ENCODE measurements at places on chromosomes 4 and X. TPM values are rescaled to one million over a fixed set of nuclear protein-coding genes. Genes with fewer than 3 reads are reported as not detected.

GRCh38 chr4:10671366-10671765 is 13.2 kb downstream of the CLNK start:
- no peaks in the 10 kb centered on the region for H3K36me3 ChIP-seq
- H3K27ac ChIP-seq = no peak overlapping the region
- DNase-seq = no peak
- no peak overlapping the region for H3K4me3 ChIP-seq
- H3K27me3 ChIP-seq = no peaks in the 10 kb centered on the region

The RPL10 gene
- total RNA-seq = 5,444 TPM

- peaks cover 8% of the 10 kb centered on the region for H3K27me3 ChIP-seq
- no peaks in the 10 kb centered on the region for H3K36me3 ChIP-seq
- H3K27ac ChIP-seq = no peak within 1 kb of the TSS
Observed at GRCh38 chrX:132022967-132023895, at the start of gene STK26. Gene STK26 (plus strand): TSS chrX:132023302. CDS start chrX:132023618, 316 bp downstream.

DNA sequence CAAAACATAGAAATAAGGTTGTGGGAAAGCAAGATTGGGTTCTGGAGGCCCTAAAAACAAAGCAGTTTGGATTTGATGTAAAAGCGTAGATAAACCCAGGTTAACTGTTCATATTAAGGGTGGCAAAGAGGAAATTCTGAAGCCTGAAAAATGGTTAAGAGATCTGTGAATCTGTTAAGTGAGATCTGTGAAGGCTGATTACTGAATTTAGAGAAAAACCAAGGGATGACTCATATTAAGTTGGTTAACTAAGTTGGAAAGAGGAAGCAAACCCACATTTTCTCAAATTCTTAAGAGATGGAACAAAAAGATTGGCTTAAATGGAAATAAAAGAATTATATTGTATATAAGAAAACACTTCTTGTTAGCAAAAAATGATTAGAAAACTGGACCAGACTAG is 22.8 kb downstream of the GPAT3 start:
- no peaks in the 10 kb centered on the region for H3K36me3 ChIP-seq
- no peak for DNase-seq
- H3K27me3 ChIP-seq = no peaks in the 10 kb centered on the region
- H3K4me3 ChIP-seq = no peak overlapping the region

DNA sequence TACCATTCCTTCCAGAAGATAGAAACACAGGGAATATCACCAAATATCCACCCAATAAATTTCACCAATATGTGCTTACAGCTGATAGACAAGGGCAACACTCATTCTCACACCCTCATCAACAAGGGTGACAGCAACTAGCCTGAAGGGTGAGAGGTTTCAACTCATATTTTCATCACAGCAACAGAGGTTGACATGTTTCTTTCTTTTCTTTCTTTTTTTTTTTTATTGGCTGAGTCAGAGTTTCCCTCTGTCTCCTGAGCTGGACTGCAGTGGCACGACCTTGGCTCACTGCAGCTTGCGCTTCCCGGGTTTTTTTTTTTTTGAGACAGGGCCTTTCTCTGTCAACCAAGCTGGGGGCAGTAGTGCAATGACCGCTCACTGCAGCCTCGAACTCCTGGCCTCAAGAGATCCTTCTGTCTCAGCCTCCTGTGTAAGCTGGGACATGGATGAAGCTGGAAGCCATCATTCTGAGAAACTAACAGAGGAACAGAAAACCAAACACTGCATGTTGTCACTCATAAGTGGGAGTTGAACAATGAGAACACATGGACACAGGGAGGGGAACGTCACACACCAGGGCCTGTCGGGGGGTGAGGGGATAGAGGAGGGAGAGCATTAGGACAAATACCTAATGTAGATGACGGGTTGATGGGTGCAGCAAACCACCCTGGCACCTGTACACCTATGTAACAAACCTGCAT is 27.5 kb upstream of the ASMTL start:
- H3K4me3 ChIP-seq = no peak overlapping the region
- H3K27ac ChIP-seq = no peak overlapping the region
- no peaks in the 10 kb centered on the region for H3K36me3 ChIP-seq
- no peaks in the 10 kb centered on the region for H3K27me3 ChIP-seq
- H3K4me1 ChIP-seq = no peaks in the 10 kb centered on the region
- no peak for DNase-seq

DNA sequence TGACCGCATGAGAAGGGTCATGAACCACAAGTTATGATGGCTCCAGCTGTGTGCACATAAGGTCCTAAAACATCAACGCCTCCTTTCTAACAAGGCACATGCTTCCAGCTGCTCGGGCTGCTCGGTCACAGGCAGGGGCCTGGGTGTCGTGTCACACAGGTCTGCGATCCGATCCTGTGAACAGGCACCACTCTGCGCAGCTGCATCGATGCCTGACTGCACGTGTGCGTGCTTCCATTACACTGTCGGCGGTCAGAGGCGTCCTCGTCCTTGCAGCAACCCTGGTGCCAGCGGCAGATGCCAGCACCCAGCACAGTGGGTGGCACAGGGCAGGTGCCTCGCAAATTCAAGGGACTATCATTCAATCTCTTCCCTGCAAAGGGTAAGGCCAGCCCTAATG is 23.9 kb downstream of the ZFYVE28 start:
- H3K4me1 ChIP-seq = peaks cover 12% of the 10 kb centered on the region
- DNase-seq = no peak
- H3K27ac ChIP-seq = no peak overlapping the region
- H3K4me3 ChIP-seq = no peak overlapping the region
- no peaks in the 10 kb centered on the region for H3K27me3 ChIP-seq
- H3K36me3 ChIP-seq = no peaks in the 10 kb centered on the region

The GAB3 gene
- 1.1 TPM for total RNA-seq

DNA sequence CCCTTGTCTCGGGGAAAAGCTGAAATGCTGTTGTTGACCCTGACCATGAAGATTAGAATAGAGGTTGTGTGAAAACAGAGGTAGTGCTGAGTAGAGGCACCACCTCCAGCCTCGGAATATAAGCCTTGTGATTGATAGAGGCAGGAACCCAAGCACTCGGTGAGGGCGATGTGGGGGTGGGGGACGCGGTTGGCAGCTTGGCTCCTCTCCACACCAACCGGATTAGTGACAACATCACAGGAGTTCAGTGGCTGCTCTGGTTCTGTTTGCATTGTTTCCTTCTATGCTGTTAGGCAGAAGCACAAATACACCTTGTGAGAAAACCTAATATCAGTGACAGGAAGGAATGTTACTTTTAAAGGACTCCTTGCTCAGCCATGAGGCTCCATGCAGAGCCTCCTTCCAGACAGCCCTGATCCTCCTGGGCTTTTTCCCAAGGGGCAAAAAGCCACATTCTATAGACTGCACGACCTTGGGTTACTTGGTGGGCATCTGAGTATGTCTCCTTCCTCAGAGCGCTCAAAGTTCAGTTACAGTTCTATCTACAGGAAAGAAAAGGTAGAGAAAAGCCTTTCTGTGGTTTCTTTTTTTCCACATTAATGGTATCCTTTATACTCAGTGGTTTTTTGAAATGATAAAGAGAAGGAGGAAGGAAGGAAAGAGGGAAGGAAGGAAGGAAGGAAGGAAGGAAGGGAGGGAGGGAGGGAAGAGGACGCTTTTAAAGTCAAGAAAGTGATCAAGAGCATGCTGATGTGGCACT is 150.4 kb upstream of the NOCT start:
- H3K4me3 ChIP-seq = no peak overlapping the region
- no peaks in the 10 kb centered on the region for H3K36me3 ChIP-seq
- no peaks in the 10 kb centered on the region for H3K4me1 ChIP-seq
- no peak for DNase-seq
- no peak overlapping the region for H3K27ac ChIP-seq

DNA sequence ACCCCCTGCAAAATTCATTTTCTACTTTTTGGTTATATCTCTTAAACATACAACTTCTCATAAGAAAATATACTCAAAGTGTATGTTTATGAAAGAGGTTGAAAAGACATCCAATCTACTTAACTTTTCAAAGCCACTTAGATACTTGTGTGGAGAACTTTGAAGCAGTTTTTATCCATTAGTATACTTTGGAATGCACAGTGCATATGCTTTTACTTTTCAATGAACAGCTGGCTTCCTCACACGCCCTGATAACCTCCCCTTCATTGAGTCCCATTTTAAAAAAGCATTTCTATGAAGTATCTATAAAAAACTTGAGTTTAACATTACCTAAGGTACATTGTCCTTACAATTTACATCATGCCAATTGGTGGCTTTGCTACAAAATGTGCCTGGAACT is 73.8 kb downstream of the VEGFC start:
- no peaks in the 10 kb centered on the region for H3K36me3 ChIP-seq
- H3K27me3 ChIP-seq = no peaks in the 10 kb centered on the region
- H3K27ac ChIP-seq = no peak overlapping the region

DNA sequence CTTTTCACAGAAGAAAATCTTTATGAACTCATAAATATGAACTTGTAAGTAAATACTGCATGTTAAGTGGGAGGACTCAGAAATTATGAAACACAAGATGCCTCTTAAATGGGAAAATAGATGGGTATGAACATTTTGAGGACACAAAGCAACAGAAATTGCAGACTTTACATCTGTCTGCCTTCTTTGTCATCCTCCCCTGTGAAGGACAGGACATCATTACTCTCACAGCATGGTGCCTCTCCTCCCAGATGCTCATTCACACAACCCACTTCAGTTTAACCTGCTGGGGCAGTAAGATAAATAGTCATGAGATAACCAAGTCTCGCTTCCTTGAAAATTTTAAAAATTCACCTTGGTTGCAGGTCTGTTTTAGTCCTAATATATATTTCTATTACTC is 144.5 kb downstream of the APBB2 start:
- H3K27me3 ChIP-seq = no peaks in the 10 kb centered on the region
- no peak overlapping the region for H3K4me3 ChIP-seq
- H3K27ac ChIP-seq = no peak overlapping the region
- no peak for DNase-seq

- DNase-seq = no peak
- no peaks in the 10 kb centered on the region for H3K27me3 ChIP-seq
- no peak overlapping the region for H3K4me3 ChIP-seq
- H3K36me3 ChIP-seq = no peaks in the 10 kb centered on the region
- no peak overlapping the region for H3K27ac ChIP-seq
- H3K4me1 ChIP-seq = no peaks in the 10 kb centered on the region
Observed at GRCh38 chr4:20137176-20137575, 114.5 kb upstream of the SLIT2 start.

The PTPN13 gene
- 1.3 TPM for total RNA-seq

DNA sequence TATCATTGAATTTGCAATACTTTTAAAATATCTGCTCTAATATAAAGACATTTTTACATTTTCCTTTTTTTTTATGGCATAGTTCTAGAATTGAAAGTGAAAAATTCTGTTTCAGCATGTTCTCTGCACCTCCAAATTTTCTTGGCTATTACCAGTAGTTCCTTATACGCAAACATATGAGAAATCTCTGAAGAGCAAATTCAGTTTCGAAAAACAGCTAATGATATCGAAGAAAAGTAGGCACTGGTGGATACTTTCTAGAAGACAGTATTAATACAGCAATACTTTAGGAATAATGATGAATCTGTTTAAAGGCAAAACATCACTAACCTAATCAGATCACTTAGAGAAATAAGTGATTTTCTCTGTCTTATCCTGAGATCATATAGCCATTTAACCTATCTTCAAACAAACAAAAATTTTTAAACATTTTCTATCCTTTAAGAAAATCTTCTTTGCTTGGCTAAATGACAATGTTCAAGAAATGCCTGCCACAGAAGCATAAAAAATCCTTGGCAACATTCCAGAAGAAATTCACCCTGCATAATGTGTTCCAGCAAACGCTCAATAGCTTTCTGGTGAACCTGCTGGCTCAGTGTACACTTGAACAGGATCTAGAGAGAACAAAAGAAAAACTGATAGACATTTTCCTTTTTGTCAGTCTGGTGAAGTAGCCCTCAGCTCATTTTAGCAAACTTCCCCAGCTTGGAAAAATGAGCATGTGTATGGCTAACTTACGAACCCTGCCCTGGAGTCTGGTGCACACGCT is 51.2 kb upstream of the KLF3 start:
- no peaks in the 10 kb centered on the region for H3K27me3 ChIP-seq
- peaks cover 5% of the 10 kb centered on the region for H3K4me1 ChIP-seq
- H3K4me3 ChIP-seq = no peak overlapping the region
- no peak for DNase-seq
- no peak overlapping the region for H3K27ac ChIP-seq

- no peaks in the 10 kb centered on the region for H3K27me3 ChIP-seq
- no peak overlapping the region for H3K4me3 ChIP-seq
- peaks cover 13% of the 10 kb centered on the region for H3K4me1 ChIP-seq
- H3K27ac ChIP-seq = no peak overlapping the region
- no peaks in the 10 kb centered on the region for H3K36me3 ChIP-seq
Observed at GRCh38 chr4:38157592-38157991, 197.4 kb downstream of the PTTG2 start.

DNA sequence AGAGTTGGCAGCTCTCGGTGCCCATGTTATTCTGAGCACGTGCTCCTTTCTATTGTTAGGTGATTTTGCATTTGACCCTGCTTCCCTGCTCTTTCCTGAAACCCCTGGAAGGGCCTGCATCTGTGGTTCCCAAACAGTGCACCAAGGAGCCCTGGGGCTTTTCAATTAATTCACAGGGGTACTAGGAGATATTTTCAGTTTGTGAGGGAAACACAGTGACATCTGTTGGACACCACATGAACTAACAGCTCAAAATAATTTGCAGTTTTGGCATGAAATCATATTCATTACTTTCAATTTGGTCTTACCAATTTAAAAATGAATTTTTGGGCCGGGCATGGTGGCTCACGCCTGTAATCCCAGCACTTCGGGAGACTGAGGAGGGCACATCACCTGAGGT is 156.6 kb downstream of the GATB start:
- no peaks in the 10 kb centered on the region for H3K27me3 ChIP-seq
- H3K4me3 ChIP-seq = no peak overlapping the region
- H3K36me3 ChIP-seq = no peaks in the 10 kb centered on the region
- H3K27ac ChIP-seq = no peak overlapping the region

The HERC5 gene
- 0.55 TPM for total RNA-seq

DNA sequence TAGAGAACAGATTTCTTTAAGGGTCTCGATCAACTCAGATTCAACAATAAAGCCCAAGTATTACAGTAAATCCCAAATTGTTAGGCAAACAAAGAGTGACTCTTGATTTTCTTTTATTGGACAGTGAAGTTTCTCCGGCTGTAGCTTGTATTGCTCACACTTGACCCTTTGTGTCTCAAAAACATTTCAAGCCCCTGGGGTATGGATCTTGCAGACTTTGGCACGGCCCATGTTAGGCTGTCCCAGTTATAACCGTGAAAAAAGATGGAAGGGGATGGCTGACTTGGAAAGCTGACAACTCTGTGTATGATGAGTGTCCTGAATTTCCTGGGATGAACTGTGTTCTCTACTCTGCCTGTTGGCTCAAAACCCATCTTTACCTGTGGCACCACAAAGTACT is 356.1 kb downstream of the SLITRK2 start:
- no peak for DNase-seq
- no peak overlapping the region for H3K27ac ChIP-seq
- no peak overlapping the region for H3K4me3 ChIP-seq
- no peaks in the 10 kb centered on the region for H3K36me3 ChIP-seq
- no peaks in the 10 kb centered on the region for H3K4me1 ChIP-seq
- no peaks in the 10 kb centered on the region for H3K27me3 ChIP-seq

GRCh38 chr4:48668254-48669017 is 111.6 kb downstream of the FRYL start:
- DNase-seq = no peak
- peaks cover 42% of the 10 kb centered on the region for H3K4me1 ChIP-seq
- H3K4me3 ChIP-seq = no peak overlapping the region
- H3K27ac ChIP-seq = peak overlapping the region; percentile 62
- no peaks in the 10 kb centered on the region for H3K27me3 ChIP-seq
